IMR-90 (cell line): ENCODE measurements at places on chromosomes 6 and 20. TPM values are rescaled to one million over a fixed set of nuclear protein-coding genes. Genes with fewer than 3 reads are reported as not detected.

DNA sequence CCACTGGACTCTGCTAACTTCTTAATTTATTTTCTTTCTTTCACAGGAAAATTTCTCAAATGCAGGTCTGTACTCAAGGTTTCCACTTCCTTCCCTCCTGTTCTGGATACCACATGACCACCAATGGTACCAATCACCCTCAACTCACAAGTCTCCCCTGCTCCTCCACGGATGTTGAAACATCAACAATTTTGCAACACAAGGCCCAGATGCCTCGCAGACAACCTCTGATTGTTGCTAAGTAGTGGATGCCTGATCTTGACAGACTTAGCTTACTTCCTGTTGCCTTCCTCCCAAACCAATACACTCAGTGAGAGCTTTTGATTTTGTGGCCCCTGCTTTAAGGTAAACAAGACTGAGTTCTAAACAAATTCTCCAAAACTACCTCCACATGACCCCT is 146.6 kb downstream of the FRK start:
- no peak overlapping the region for H3K27ac ChIP-seq
- no peaks in the 10 kb centered on the region for H3K36me3 ChIP-seq
- no peaks in the 10 kb centered on the region for H3K27me3 ChIP-seq

- H3K27me3 ChIP-seq = no peaks in the 10 kb centered on the region
- H3K27ac ChIP-seq = no peak overlapping the region
- no peaks in the 10 kb centered on the region for H3K4me1 ChIP-seq
- no peak overlapping the region for H3K4me3 ChIP-seq
- H3K36me3 ChIP-seq = peaks cover 5% of the 10 kb centered on the region; the same call in 1 of the 2 replicates
Observed at GRCh38 chr6:107564589-107564951, 74.7 kb downstream of the SOBP start.

GRCh38 chr6:72151742-72152141 is 265.4 kb downstream of the RIMS1 start:
- no peaks in the 10 kb centered on the region for H3K36me3 ChIP-seq
- H3K27ac ChIP-seq = no peak overlapping the region
- no peak for DNase-seq
- H3K4me3 ChIP-seq = no peak overlapping the region
- no peaks in the 10 kb centered on the region for H3K4me1 ChIP-seq
- H3K27me3 ChIP-seq = no peaks in the 10 kb centered on the region

DNA sequence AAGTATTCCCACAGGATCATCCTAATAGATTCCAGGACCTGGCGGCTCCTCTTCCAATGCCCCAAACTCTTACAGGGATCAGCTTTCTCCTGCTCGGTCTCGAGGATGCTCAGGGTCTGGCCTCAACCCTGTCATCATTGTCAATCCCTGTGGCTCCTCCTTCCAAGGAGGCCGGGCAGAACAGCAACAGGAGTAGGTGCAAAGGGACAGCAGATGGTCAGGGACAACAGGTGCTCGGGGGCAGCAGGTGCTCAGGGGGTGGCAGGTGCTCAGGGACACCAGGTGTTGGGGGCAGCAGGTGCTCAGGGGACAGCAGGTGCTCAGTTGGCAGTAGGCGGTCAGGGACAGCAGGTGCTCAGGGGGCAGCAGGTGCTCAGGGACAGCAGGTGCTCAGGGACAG is 84.8 kb downstream of the TTLL2 start:
- H3K36me3 ChIP-seq = no peaks in the 10 kb centered on the region
- H3K27ac ChIP-seq = no peak overlapping the region
- no peak overlapping the region for H3K4me3 ChIP-seq
- no peaks in the 10 kb centered on the region for H3K4me1 ChIP-seq
- DNase-seq = no peak

The ESR1 gene
- not detected in 2 replicates for total RNA-seq

The TMC2 gene
- not detected in 2 replicates for total RNA-seq

DNA sequence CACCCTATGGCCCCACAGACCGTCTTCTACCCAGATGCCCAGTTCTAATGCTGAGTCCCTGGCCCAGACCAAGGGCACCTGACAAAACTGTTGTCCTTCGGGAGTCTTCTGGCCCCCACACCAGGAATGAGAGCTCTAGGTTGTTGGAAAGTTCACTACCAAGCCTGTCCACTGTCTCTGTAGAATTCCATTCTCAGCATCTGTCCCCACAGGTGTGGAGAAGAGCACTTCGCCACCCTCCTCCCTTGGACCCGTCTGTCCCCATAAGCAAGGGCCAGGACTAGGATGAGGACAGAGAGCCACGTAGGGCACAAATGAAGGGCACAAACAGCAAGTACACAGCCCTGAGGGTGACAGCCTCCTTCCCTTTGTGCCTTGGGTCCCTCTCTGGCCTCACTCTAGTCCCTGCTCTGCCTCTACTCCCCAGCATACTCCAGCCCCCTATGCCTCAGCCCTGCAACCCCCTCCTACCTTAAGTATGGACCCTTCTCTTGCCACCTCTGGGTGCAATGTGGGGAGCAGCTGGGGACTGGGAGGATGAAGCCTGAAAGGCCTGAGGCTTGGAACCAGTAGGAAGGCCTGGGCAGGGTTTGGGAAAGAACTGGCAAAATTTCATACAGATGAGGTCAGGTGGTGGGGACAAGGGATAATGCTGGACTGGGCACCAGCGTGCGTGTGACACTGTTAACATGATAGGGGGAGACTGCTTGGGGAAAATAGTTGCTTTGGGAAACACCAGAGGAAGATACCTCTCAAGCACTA is 4.3 kb downstream of the LZTS3 start:
- no peak overlapping the region for H3K4me3 ChIP-seq
- H3K27me3 ChIP-seq = peaks cover 31% of the 10 kb centered on the region
- peaks cover 5% of the 10 kb centered on the region; the same call in 1 of the 2 replicates for H3K4me1 ChIP-seq
- no peak overlapping the region for H3K27ac ChIP-seq
- DNase-seq = no peak
- no peaks in the 10 kb centered on the region for H3K36me3 ChIP-seq

The C20orf144 gene
- under 0.01 TPM in 2 replicates for total RNA-seq

DNA sequence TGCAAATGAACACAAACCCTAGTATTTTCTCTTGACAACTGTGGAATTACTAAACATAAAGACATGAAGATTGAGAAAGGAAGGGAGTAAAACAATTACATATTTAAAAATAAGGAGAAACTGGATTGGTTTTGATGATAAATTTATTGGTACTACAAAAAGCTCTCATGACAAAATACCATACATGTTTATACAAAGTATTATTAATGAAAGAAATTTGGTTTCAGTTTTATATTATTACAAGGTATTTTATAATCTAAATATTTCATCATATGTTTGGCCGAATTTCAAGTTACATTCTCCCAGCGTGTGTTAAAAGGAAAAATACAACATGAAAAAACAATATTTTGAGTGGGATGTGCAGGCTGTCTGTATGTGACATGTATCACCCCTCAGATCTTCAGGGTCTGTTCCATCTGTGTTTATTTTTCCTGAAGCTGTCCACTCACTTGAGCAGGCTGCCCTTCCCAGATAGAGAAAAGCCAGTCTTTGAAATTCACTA is 568.4 kb downstream of the NKAIN2 start:
- H3K4me3 ChIP-seq = no peak overlapping the region
- DNase-seq = no peak
- H3K27me3 ChIP-seq = no peaks in the 10 kb centered on the region
- H3K36me3 ChIP-seq = no peaks in the 10 kb centered on the region
- H3K4me1 ChIP-seq = no peaks in the 10 kb centered on the region
- no peak overlapping the region for H3K27ac ChIP-seq

GRCh38 chr6:30657454-30657853 is 10.5 kb downstream of the C6orf136 start:
- DNase-seq = no peak
- no peaks in the 10 kb centered on the region; the same call in 1 of the 2 replicates for H3K4me1 ChIP-seq
- H3K4me3 ChIP-seq = no peak overlapping the region

DNA sequence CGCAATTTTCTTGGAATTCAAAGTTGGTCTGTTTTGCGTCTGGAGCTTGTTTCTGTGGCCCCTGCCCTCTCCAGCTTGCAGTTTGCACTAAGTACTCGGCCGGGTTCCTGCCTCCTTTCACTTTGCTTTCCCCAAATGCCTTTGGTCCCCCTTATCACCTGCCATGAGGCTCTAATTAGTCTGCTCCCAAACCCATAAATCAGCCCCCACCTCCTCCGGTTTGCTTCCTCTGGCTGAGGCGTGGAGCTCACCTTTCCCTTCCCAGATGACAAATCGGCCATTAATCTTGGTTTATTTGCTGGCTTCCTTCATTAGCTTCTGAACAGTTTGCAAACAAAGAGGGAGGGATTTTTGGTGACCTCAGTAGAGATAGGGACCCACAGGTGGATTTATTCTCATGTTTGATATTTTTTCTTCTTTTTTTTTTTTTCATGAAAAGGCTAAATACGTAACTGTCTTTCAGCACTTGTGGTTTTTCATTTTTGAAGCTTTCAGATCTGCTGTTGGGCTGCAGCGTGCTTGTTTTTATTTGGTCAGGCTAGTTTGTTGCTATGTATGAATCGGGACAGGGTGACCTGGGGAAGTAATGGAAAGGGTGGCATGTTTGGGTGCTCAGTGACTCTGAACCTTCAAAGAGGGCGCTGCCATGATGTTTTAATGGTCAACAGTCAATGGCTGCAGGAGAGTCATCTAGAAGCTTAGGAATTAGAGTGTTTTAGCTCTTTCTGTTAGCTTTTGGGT is 121.7 kb upstream of the JAG1 start:
- H3K36me3 ChIP-seq = no peaks in the 10 kb centered on the region
- no peak for DNase-seq
- peaks cover 2% of the 10 kb centered on the region; the same call in 1 of the 2 replicates for H3K4me1 ChIP-seq
- H3K27ac ChIP-seq = no peak overlapping the region
- H3K27me3 ChIP-seq = peaks cover 3% of the 10 kb centered on the region; the same call in 1 of the 2 replicates

- no peak overlapping the region for H3K4me3 ChIP-seq
- H3K36me3 ChIP-seq = no peaks in the 10 kb centered on the region
- no peak for DNase-seq
- H3K27ac ChIP-seq = no peak overlapping the region
- H3K27me3 ChIP-seq = peaks cover 2% of the 10 kb centered on the region
Observed at GRCh38 chr20:2421247-2421646, 40.5 kb downstream of the TGM6 start.

DNA sequence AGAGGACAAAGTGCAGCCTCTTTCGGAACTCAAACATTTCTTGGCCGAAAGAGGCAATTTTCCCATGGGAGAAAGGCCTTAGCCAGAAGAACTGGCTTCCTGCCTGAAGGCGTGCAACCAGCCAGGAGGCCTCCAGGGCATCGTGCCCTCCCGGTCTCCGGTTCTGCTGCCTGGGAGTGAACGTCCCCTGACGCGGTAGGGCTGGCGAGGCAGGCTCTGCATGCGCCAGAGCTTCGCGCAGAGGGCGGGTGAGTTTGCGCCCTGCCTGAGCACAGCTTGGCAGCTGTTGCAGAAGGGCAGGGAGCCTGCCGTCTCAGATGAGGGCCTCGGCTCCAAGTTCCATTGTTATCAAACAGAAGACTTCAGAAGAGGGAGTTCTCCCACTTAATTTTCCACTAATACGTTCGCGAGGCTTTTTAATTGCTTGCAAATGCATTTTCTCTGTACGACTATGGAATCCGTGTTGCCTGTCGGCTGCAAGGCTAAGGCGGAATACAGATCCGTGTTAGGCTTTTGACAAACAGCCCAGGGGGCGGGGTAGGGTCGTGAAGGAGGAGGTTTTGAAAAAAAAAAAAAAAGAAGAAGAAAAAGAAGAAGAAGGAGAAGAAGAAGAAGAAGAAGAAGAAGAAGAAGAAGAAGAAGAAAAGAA is 5.5 kb upstream of the TFAP2D start:
- H3K27ac ChIP-seq = no peak overlapping the region
- no peaks in the 10 kb centered on the region for H3K36me3 ChIP-seq

The OTOR gene
- total RNA-seq = not detected in 2 replicates

The CST4 gene
- not detected in 2 replicates for total RNA-seq

DNA sequence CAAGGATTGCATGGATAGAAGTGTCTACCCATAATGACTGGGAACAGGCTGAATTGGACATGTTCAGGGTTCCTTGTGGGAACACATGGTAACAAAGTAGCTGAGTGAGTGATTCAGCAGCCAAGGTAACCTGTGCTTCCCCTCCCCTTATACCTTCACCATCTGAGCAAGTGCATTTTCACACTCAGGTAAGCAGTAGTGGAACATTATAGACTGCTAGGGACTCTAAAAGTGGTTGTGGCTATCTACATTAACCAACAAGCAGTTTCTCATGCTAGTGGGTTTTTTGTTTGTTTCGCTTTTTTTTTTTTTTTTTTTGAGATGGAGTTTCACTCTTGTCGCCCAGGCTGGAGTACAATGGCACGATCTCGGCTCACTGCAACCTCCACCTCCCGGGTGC is 41.4 kb downstream of the KIZ start:
- no peak for DNase-seq
- H3K4me1 ChIP-seq = no peaks in the 10 kb centered on the region
- no peaks in the 10 kb centered on the region; the same call in 1 of the 2 replicates for H3K36me3 ChIP-seq
- no peaks in the 10 kb centered on the region for H3K27me3 ChIP-seq

The RRAGD gene
- total RNA-seq = not detected in 2 replicates

The MACROD2 gene
- 0.28 TPM in 1 of 2 replicates, not detected in the other for total RNA-seq

GRCh38 chr6:11714798-11715285 is 63.8 kb downstream of the ADTRP start:
- no peak overlapping the region for H3K4me3 ChIP-seq
- no peaks in the 10 kb centered on the region for H3K27me3 ChIP-seq
- no peak overlapping the region for H3K27ac ChIP-seq
- no peak for DNase-seq

GRCh38 chr6:152685819-152686218 is 11.9 kb upstream of the MYCT1 start:
- H3K4me3 ChIP-seq = no peak overlapping the region
- no peaks in the 10 kb centered on the region for H3K4me1 ChIP-seq
- no peak for DNase-seq
- H3K27ac ChIP-seq = no peak overlapping the region

GRCh38 chr6:91094806-91095475 is 508.1 kb upstream of the MAP3K7 start:
- no peaks in the 10 kb centered on the region for H3K36me3 ChIP-seq
- H3K27me3 ChIP-seq = no peaks in the 10 kb centered on the region
- H3K27ac ChIP-seq = no peak overlapping the region
- no peak for DNase-seq
- H3K4me3 ChIP-seq = no peak overlapping the region

The NNAT gene
- total RNA-seq = 2.0 and 2.8 TPM in 2 replicates

DNA sequence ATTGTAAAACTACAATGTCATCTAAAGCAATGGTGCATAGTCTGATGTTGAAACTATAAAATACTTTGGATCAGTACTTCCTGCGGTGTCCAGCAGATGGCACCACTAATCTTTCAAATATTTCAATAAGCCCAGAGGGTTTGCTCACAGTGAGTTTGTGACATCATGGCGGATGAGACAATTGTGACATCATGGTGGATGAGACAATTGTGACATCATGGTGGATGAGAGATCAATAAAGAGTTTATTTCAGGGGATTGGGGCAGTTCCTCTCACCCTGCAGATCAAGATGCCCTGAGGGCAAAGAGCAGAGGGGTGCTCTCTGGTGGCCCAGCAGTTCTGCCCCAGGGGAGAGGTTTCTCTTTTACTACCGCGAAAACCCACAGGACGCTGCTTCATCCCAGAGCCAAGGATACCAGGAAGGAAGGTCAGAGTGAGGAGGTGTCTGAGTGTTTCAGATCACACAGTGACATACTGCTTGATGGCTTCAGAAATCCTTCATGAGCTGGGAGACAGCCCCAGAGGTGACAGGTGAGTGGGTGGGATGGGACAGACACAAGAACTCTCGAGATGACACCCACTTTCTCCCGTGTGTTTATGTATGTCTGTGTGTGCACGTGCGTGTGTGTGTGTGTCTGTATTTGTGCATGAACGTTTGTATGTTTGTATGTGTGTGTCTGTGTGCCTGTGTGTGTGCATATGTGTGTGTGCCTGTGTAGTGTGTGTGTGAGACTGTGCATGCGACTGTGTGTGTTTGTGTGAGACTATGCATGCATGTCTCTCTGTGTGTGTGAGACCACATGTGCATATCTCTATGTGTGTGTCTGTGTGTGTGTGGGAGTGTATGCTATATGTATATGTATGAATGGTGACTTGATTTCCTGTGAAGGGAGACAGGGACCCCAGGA is 7.3 kb upstream of the ULBP2 start:
- H3K27me3 ChIP-seq = peaks cover 51% of the 10 kb centered on the region
- H3K36me3 ChIP-seq = no peaks in the 10 kb centered on the region
- no peak overlapping the region for H3K4me3 ChIP-seq
- no peak overlapping the region for H3K27ac ChIP-seq

The RAD21L1 gene
- under 0.01 TPM in 1 of 2 replicates, not detected in the other for total RNA-seq

The SIRPD gene
- total RNA-seq = not detected in 2 replicates
